Panc1 (cell line): ENCODE measurements at places on chromosomes 2 and 18.
A peak's percentile ranks its signal among the peaks of the same experiment; 100 is the strongest.

DNA sequence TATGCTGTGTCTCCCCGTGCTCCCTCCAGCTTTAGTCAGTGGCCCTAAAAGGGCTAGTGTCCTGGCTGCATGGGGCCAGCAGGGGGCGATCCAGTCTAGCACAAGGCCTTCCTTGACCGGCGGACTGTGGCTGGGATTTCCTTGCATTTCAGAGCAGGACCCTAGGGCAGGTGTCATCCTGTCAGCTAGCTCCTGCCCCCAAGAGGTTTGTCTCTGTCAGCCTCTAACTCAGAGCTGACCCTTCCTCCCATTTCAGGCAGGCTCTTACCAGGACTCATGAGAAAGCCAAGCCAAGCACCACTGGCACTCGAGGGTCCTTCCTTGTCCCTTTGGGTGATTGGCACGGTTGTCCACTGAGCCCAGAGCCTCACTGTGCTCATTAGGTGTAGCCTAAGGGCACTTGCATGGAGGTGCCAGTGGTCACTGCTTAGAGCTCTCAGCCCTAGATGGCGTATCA, 140.3 kb downstream of the RPIA start:
- DNase-seq = peak; percentile 17

GRCh38 chr2:191244350-191244749, 854 bp upstream of the MYO1B start:
- no peak for DNase-seq

DNA sequence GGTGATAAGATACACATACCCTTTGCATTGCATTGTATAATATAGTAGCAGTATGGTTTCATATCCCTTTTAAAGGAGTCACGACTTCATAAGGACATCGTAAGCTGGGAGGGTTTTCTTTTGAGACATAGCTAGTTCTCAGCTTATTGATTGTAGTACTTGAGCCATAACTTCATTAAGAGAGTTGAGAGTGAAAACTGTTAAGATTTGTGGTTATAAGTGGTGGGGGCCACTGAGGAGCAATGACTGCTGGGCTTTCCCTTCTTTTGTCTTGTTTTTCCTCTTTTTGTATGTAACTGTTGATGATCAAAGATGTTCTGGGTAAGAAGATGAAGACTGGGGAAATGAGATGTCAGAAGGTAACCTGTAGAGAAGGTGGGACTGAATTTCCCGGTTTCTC, 11.0 kb downstream of the EIF5B start:
- no peak for DNase-seq

- no peak for DNase-seq
Observed at GRCh38 chr2:30679426-30680088, 127.7 kb downstream of the CAPN13 start.

GRCh38 chr2:106781196-106781595, 104.8 kb downstream of the ST6GAL2 start:
- no peak for DNase-seq

- no peak for DNase-seq
Observed at GRCh38 chr2:1756456-1756855, 12.1 kb upstream of the PXDN start.

- DNase-seq = no peak
Observed at GRCh38 chr18:3329471-3329870, 67.5 kb downstream of the MYL12B start.

DNA sequence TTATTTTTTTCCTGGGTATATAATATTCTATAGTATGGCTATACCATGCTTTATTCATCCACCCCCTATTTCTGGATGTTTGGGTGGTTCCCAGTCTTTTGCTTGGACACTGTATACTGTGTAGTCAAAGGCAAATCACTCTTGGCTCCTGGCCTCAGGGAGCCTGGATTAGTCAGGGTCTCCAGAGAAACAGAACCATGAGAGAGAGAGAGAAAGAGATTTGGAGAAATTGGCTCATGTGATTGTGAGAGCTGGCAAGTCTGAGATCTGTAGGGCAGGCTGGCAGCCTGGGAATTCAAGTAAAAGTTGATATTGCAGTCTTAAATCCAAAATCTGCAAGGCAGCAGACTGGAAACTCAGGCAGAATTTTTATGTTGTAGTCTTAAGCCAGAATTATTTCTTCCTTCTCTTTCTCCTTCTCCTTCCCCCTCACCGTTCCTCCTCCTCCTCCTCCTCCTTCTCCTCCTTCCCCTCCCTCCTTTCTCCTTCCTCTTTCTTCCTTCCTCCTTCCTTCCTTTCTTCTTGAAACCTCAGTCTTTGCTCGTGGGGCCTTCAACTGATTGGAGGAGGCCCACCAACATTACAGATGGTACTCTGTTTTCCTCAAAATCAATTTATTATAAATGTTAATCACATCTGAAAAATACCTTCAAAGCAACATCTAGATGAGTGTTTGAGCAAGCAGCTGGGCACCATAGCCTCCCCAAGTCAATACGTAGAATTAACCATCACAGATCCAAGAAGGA, 33.0 kb downstream of the CTIF start:
- no peak for DNase-seq

GRCh38 chr2:147433822-147434221, 411.0 kb upstream of the ACVR2A start:
- DNase-seq = no peak

DNA sequence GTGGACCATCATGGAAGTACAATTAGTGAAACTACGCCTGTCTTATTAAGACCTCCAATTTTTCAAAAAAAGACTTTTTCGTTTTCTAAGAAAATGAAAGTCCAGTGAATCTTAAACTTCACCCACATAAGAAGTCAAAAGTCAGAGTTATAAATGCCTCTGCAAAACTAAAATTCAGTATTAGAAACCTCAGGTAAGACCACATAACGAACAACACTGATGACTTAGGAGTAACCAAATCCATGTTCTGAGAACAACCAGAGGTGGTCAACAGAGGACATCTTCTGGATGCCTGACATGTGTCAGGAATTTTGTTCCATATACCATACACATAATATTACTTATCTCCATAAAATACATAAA, 62.4 kb downstream of the RPL31 start:
- DNase-seq = no peak

DNA sequence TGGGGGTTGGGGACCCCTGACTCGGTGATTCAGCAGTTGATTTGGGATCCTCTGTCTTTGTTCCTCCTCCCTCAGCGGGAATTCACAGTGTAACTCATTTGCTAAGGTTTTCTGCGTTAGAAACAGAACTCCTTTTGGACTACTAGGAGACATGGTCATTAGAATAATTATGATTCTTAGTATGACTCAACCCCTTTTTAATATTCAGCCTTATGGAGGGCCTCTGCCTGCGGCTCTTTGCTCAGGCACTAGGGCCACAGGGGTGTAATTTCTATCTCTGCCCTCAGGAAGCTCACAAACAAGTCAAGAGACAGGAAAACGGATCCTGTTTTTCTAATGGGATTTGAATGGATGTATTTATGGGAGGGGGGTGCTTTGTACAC, 117.4 kb downstream of the SPTBN1 start:
- no peak for DNase-seq

DNA sequence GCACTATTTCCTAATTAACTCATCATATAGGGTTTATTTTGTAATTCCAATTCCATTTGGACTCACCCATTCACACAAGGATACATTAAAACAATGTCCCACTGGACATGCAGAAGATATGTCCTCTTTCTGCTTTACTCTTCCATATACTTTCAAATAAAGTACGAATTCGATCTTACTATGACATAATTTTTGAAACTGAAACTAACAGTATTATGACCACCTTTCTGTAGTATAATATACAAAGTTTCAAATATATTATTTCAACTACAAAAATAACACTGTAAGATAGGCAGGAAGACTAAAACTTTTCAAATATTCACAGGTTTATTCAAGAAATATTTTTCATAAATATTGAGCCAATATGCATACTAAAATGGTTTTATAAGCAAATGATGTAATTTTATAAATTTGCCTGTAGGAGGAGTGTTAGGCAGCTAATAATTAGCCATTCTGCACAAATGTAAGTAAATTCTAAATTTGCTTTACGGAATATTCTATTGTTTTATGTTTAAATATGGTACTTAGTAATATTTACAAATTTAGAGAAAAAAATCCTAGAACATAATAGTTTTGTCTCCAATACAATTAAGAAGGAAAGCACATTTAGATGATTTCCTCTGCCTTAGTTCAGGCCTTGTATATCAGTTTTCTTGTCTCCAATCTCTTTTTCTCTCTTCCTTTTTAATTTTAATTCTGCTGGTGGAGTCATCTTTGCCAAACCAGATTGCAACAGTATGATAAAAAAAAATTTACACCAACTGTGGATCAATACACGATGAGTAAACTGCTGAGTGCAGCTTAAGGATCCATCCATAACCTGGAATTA, 85.9 kb downstream of the CERKL start:
- DNase-seq = no peak

- no peak for DNase-seq
Observed at GRCh38 chr2:184336688-184337087, 261.6 kb upstream of the ZNF804A start.

DNA sequence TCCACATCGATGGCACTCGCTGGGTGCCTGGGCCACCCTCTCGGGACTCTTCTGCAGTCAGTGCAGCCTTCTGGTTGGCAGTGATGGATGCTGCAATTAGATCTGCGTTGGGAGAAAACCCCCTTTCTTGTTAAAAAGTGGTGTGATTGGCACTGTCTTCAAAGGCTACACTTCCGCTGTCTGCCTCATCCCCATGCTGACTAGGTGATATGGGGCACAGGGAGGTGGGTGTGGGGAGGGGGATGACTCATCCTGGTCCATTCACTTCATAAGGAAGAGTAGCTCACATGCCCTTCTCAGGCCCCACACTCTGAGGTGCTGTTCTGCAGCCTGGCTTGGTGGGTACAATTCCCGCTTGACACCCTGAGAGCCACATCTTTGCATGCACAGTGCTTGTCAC, 77.4 kb downstream of the THNSL2 start:
- DNase-seq = no peak

DNA sequence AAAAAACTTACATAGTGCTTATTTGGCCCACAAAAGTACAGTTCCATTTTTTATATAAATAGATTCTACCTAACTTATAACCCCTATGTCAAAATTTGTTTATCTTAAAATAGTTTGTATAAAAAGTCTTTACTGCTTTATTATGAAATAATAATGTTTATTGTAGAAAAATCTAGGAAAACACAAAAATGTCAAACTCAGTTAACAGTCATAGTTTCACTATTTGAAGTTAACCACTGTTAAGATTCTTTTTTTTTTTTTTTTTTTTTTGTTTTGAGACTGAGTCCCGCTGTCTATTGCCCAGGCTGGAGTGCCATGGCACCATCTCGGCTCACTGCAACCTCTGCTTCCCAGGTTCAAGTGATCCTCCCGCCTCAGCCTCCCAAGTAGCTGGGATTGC, 26.5 kb upstream of the ABI2 start:
- DNase-seq = no peak

DNA sequence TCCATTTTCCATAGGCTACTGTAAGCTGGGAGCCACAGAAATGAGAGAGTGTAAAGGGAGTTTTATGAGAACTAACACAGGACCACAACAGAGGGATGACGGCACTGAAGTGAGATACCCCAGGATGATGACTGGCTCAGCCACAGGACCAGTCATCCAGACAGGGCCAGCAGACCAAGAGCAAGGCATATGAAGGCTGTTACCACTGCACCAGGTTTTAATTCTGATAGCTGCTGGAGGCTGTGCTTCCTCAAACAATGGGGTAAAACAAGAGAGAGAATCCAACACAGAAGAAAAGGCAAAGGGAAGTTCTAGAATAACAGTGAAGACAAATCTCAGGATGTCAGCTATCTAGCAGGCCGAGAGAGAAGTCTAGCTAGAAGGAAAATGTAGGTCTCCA, 94.9 kb downstream of the BCL2 start:
- no peak for DNase-seq

GRCh38 chr18:48576457-48576771, 37.6 kb downstream of the CTIF start:
- no peak for DNase-seq

DNA sequence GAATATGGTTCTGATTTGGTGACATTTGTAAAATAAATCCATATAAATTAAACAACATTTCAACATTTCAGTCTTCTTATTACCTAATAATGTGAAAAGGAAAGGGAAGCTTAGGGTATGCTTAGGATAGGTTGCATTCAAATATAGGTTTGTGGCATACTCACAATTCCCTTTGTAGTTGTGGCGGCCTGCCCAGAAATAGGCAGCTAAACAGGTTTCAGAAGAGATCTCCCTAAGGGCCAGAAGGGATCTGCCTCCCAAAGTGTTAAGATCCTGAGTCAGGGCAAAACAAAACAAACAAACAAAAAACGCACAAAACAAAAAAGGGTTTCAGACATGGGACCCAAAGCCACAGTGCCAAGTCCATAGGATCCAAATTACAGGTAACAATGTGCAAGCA, 41.4 kb upstream of the TCF7L1 start:
- no peak for DNase-seq

DNA sequence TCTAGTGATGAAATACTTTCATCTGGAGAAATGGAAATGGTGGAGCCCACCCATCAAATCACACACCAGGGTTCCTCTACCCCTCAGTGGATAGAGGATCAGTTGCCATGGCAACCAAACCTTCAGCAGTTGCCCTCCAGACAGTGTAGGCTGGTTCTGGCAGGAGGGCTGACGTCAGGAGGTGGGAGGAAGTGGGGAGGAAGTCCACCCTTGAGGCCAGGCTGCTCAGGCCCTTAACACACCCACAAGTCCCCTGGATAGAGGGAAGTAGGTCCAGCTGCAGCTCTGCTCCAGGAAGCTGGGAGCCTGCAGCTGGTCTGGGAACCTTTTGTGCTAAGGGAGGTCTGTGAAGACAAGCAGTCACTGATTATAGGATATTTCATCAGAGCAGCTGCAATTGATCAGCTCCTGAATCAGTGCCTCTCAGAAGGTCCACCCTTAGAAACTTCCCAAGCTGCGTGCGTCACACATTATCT, 186.6 kb downstream of the MTX2 start:
- no peak for DNase-seq

- DNase-seq = no peak
Observed at GRCh38 chr2:5482929-5483331, 209.3 kb upstream of the SOX11 start.

GRCh38 chr2:9897846-9898245, 53.6 kb upstream of the GRHL1 start:
- DNase-seq = no peak

- no peak for DNase-seq
Observed at GRCh38 chr2:23953625-23954024, 13.4 kb downstream of the UBXN2A start.
